ENCODE measurements at places on chromosomes 3 and 15.

DNA sequence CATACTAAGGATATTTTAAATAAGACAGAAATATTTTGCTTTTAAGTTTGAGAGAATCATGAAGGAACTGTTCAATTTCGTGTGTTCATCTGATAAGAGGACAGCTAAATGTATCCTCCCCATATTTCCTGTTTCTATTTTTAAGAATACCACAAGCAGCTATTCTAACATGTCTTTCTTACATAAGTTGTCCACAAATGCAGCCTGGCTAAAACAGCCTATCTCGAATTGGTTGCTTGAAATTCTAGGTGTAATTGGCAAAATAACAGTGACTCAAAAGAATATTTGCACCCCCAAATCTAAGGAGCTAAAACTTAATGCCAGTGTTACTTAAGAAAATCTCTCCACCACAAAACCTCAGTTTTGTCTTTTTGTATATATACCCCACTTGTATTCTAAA, 35.0 kb downstream of the BTLA start:
- DNase-seq, result no peak

DNA sequence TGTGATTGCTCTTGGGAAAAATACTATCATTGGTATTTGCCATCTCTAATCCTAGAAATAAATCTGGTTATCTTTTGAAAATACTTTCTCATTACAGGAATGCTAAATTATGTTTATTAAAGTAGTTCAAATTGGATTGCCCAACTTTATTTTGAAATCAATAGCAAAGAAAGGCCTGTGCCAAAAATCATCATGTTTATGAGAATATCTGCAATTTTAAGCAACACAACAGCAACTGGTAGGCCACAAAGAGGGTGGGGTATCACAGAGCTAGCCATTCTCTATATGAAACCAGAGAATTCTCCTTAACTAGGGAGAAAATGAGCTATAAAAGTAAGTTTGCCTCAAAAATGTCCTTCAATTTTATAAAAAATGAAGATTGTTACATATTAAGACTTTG, 11.9 kb upstream of the TM4SF19 start:
- DNase-seq, result no peak

GRCh38 chr15:96160269-96160668, 170.2 kb upstream of the NR2F2 start:
- no peak for DNase-seq

GRCh38 chr3:141929341-141929995, 53.0 kb downstream of the ATP1B3 start:
- no peak for DNase-seq
